GM12878 (cell line): ENCODE measurements at places on chromosomes 4 and X. TPM values are rescaled to one million over a fixed set of nuclear protein-coding genes. Genes with fewer than 3 reads are reported as not detected.

Gene SAGE1
- 0.08 TPM in 1 of 2 replicates, not detected in the other for total RNA-seq

Gene TSPAN7
- total RNA-seq, result 0.24 TPM in 1 of 2 replicates, not detected in the other

Gene ATP1B4
- total RNA-seq, result not detected in 2 replicates

Gene MAGEA8
- total RNA-seq, result not detected in 2 replicates

Gene NIPAL1
- 8.7 and 10.0 TPM in 2 replicates for total RNA-seq

Gene CDS1
- total RNA-seq, result 0.05 TPM in 1 of 2 replicates, not detected in the other

Gene TMEM31
- not detected in 2 replicates for total RNA-seq

Gene CLDN22
- total RNA-seq, result not detected in 2 replicates

- DNase-seq, result peak; percentile 64
These were observed 73.8 kb downstream of the FBXW7 start for GRCh38 chr4:152462047-152462446.

DNA sequence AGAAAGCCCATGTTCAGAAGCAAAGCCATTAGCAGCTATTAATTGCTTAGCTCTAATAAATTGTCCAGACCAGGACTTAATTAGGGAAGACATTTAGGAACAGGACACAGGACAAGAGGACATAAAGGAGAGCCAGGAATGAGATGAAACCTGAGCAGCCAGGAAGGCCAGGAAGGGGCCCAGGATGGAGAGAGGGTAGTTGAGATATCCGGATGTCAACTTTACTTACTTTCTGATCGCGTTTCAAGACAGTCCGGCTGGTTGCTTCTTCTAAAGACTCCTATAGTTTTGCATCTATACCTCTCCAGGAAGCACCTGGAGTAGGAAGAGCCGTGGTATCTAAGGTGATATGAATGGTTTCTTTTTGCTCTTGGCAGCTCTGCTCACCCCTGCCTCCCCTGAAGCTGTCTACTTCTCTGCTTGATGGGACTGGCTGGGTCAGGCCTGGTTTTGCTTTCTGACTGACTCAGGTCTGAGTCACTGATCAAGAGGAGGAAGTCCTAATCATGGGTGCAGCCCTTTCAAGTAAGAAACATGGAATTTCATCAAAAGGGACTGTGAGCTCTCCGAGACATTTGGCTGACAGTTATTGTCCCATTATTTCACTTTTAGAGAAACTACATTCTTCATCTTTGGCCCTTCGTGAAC, 733.3 kb downstream of the RPA4 start:
- peak; percentile 26 for DNase-seq

- DNase-seq, result no peak
These were observed 93.7 kb downstream of the SHOX start for GRCh38 chrX:724256-724655.

GRCh38 chr4:700587-701264, 4.9 kb upstream of the PCGF3 start:
- no peak for DNase-seq

- no peak for DNase-seq
These were observed 78.3 kb upstream of the RASGEF1B start for GRCh38 chr4:81549984-81550383.

GRCh38 chr4:12912896-12913418, 571.2 kb downstream of the RAB28 start:
- DNase-seq, result no peak

- DNase-seq, result no peak
These were observed 426.3 kb downstream of the NLGN4X start for GRCh38 chrX:5802391-5802790.

DNA sequence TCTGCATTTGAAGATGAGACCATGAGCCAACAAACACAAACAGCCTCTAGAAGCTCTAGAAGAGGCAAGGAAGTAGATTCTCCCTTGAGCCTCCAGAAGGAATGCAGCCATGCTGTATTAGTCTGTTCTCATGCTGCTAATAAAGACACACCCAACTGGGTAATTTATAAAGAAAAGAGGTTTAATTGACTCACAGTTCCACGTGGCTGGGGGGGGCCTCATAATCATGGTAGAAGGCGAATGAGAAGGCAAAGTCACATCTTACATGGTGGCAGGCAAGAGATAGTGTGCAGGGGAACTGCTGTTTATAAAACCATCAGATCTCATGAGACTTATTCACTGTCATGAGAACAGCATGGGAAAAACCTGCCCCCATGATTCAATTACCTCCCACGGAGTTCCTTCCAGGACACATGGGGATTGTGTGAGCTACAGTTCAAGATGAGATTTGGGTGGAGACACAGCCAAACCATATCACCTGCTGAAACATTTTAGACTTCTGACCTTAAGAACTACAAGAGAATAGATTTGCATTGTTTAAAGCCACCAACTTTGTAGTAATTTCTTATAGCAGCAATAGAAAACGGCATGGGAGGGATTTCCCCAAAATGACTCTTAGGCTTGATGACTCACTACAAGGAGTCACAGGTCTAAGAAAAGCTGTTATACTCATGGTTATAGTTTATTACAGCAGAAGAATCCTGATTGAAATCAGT, 284.4 kb upstream of the SFRP2 start:
- no peak for DNase-seq

- no peak for DNase-seq
These were observed 1.5 kb upstream of the NWD2 start for GRCh38 chr4:37243051-37243450.

- DNase-seq, result no peak
These were observed 1461.7 kb downstream of the ADGRL3 start for GRCh38 chr4:62661821-62662220.

DNA sequence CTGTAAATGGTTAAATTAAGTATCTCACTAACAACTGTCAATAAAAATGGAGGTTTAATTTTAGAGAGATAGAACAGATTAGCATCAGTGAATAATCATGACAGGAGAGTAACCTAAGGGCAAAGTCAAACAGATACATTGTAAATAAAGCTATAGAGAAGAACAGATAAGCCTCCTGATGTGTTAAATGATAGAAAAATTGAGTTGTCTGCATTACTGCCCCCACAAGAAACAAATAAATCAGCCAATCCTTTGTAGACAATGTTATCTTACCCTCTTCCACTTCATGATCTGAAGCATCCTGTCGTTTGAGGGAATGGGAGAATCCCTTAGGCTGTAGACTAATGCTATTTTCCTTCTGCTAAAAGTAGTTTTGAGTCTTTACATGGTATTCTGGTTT, 147.8 kb downstream of the PCDH18 start:
- no peak for DNase-seq

DNA sequence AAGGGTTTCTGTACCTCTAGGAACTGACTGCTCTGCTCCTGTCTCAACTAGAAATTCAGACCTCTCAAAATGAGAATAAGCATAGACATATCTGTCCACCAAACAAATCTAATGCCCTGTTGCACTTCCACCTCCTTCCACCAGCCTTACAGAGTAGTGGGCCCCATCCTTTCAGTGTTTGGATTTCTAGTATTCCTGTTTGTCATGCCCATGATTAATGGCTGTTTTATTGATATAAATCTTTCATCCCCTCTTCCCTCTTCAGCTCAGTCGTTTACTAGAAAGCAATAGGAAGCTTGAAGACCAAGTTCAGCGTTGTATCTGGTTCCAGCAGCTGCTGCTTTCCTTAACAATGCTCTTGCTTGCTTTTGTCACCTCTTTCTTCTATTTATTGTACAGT, 46.2 kb downstream of the MOSPD2 start:
- no peak for DNase-seq

DNA sequence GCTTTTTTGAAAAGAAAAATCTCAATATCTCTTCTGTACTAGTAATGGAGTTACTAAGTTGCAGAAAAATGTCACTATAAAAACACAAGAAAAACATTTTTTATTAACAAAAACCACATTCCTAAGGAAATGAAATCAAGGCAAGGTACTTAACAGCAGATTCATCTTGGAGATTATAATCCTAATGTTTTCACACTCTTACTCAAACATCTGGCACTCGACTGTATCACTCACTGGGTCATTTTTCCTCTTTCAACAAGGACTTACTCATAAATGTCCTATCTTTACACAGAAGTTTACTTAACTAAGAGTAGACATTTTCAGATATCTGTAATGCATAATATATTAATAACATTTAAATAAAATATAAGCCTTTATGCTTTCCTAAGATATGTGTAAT, 216.6 kb downstream of the NR3C2 start:
- no peak for DNase-seq

DNA sequence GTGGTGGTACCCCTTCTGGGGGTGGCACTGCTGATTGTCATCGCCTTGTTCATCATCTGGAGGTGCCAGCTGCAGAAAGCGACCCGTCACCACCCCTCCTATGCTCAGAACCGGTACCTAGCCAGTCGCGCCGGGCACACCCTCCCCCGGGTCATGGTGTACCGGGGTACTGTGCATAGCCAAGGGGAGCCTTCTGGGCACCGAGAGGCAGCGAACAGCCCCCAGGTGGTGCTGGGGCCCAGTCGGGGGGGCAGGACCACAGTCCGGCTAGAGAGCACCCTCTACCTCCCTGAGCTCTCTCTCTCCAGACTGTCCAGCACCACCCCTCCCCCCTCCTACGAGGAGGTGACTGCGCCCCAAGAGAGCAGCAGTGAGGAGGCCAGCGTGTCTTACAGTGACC, 5.3 kb downstream of the PRRG3 start:
- no peak for DNase-seq

- DNase-seq, result no peak
These were observed 10.5 kb downstream of the NKX3-2 start for GRCh38 chr4:13533670-13534343.

- DNase-seq, result no peak
These were observed 601 bp downstream of the SLC25A43 start for GRCh38 chrX:119399772-119400101.

GRCh38 chr4:84249521-84249920, 249.6 kb downstream of the NKX6-1 start:
- no peak for DNase-seq

DNA sequence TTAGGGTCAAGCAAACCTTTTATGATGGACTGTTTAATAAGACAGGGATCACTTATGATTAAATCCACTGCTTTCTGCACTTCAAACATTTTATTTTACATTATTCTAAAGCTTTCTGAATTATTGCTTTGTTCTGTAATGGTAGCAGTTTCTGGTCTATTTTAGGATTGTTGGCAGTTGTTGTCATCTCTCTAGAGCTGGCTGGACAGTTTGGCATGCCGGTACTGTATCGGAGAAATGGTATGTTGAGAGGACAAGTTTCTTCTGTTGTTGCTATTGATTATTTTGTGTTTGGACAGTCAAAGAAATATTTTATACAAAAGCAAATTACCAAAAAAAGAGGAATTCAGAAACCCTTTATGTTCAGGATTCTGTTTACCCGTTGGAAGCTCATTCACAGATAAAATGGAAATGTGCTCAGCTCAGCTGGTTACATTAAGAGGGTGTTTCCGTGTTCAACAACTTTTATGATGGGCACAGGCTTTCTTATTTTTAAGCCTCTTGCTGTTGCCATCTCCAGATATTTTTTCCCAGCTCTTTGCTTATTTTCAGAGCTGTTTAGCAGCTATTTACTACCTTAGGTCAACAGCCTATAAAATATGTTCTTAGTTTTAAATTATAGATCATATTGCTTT, 214.6 kb upstream of the IGFBP7 start:
- DNase-seq, result no peak

DNA sequence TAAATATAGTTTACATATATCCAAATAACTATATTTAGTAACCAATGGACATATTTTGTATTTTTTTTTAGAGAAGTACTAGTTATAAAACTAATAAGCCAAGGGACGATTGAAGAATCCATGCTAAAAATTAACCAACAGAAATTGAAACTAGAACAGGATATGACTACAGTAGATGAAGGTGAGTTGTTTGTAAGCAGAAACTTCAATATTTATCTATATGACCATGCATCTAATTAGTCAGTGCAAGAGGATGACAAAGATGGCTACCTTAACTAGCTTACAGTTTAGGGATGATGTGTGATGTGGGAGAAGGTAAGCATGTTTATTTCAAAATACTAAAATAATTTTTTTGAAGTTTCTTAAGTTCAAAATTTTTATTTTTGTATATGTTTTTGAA, 57.7 kb downstream of the HPGDS start:
- DNase-seq, result no peak

GRCh38 chrX:110194977-110195376, 122.9 kb downstream of the AMMECR1 start:
- DNase-seq, result no peak

GRCh38 chrX:107831071-107831730, 5.5 kb downstream of the MID2 start:
- no peak for DNase-seq

DNA sequence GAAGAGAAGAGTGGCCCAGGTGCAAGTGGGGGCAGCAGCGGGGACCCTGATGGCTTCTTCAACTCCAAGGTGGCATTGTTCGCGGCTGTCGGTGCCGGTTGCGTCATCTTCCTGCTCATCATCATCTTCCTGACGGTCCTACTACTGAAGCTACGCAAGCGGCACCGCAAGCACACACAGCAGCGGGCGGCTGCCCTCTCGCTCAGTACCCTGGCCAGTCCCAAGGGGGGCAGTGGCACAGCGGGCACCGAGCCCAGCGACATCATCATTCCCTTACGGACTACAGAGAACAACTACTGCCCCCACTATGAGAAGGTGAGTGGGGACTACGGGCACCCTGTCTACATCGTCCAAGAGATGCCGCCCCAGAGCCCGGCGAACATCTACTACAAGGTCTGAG, 11.4 kb downstream of the EFNB1 start:
- no peak for DNase-seq

DNA sequence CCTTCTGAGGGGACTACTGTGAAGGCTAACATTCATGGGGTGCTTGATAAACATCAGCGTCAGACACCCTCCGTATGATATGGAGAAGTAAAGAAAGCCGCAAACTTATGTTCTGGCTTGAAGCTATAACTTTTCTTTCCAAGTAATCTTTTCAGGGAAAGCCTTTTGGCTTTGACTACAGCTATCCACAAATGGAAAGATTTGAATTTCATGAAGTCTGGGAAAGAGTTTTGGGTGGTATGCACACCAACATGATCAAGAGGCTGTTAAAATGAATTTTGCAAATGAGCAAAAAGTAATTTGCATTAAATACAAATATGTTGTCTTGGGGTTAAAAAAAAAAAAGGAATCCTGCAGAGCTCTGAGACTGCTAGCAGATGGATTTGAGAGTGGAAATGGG, 114.8 kb upstream of the LIMCH1 start:
- no peak for DNase-seq

DNA sequence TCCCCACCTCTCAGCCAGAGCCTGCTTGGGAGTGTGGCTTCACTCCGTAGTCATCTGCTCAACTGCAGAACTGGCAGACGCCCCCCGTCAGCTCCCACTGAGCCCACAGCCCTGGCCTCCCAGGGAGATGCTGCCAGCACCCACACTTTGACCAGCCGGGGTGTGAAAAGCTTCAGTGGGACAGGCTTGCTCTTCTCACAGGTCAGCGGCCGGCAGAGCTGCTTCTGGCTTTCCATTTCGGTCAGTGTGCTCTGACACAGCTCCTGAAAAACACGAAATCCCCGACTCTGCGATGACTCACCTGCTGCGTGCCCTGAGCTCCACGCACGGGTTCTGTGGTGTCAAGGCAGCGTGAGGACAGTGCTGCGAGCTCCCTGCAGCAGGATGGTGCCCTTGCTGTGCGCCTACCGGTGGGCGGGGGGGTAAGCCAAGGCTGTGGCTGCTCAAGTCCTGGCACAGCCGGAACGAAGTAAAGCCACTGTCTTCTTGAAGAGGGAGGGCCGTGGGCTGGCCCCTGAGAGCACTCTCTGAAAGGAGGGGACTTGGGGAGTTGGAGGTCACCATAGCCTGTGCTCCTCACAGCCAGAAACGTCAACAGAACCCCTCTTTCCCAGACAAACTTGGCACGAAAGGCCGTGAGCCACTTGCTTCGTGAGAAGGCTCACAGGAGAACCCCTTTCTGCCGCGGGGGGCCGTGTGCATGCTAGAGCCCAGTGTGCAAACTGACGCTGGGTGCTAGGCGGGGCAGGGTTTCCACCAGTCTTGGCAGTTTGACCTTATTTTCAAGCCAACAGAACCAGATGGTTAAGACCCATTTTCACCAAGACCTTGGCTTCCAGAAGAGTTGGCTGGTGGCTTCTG, 23.6 kb downstream of the NOP14 start:
- no peak for DNase-seq

- DNase-seq, result no peak
These were observed 71.2 kb downstream of the TRPC5 start for GRCh38 chrX:112011376-112011775.
